ENCODE measurements at places on chromosomes 12 and 14.

GRCh38 chr12:107515446-107515958 lies 170.1 kb upstream of the PWP1 start:
- DNase-seq = no peak

- no peak for DNase-seq
Observed at GRCh38 chr12:120625557-120626419, 14.6 kb upstream of the CABP1 start.

DNA sequence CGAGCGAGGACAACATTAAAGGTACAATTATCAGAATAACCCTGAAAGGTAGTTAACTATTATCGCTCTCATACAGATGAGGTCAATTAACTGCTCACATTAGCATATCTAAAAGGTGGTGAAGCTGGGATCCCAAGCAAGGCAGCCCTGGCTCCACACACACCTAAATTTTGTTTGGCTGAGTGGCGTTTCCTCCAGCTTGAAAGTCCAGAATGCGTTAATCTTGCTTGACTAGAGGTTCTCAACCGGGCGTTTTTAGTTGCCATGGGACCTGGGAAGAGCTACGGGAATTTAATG lies 531 bp downstream of the DLGAP5 start:
- no peak for DNase-seq

- no peak for DNase-seq
Observed at GRCh38 chr14:36207500-36207899, 31.0 kb upstream of the PTCSC3 start.

DNA sequence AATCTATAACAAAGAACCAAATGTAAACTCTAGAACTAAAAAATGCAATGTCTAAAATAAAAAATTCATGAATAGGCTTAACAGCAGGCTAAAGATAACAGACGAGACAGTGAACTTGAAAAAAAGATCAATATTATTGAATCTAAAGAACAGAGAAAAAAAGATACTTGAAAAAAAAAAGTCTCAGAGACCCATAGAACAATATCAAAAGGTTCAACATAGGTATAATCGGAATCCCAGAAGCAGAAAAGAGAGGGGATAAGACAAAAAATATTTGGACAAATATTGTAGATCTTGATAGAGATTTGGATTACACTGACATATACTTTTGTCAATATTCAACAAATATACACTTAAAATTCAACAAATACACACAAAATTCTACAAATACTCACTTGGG lies 56.6 kb downstream of the TC2N start:
- DNase-seq = no peak

GRCh38 chr14:99281396-99281795 lies 9.4 kb upstream of the BCL11B start:
- DNase-seq = no peak

- peak; percentile 94 for DNase-seq
Observed at GRCh38 chr14:58637391-58638230, at the start of gene DACT1. DACT1 (plus strand) TSS chr14:58637962; CDS start chr14:58638203, 241 bp downstream.

DNA sequence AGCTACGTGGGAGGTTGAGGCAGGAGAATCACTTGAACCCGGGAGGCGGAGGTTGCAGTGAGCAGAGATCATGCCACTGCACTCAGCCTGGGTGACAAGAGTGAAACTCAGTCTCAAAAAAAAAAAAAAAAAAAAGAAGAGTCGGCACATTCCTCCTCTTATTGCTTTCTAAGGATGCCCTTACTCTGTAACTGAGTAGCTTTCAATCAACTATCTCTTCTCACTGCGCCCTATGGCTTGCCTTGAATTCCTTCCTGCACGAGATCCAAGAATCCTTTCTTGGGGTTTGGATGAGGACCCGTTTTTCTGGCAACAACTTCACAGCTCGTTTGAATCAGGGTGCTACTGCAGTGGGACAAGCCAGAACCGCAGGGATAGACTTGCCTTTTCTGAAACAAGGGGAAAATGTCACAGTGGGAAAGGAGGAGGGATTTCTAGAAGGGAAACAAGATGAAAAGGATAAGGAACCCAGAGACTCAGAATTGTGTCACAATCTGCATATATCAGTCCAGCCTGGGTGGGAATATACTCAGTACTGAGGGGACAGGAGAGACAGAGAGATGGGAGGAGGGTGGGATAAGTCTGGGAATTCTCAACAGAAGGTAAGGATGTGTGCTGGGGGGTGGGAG lies 16.1 kb upstream of the RND1 start:
- DNase-seq = no peak

DNA sequence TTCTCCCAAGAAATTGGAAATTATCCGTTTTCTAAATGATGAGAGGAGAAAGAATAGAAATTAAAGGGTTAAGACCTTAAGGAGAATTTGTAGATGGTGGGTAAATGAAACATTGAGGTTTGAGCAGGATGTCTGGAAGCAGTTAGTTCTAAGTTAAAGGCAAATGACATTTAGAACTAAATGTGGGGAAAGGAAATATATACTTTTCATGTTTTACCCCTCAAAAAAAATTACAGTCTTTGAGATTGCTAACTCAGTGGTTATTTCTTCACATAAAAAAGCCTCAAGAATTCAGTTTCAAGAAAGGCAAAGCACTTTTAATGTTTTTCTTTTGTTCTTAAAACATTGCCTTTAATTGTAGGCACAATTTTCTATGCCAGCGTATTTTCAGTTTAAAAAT lies 114.0 kb downstream of the PLEKHA5 start:
- no peak for DNase-seq

DNA sequence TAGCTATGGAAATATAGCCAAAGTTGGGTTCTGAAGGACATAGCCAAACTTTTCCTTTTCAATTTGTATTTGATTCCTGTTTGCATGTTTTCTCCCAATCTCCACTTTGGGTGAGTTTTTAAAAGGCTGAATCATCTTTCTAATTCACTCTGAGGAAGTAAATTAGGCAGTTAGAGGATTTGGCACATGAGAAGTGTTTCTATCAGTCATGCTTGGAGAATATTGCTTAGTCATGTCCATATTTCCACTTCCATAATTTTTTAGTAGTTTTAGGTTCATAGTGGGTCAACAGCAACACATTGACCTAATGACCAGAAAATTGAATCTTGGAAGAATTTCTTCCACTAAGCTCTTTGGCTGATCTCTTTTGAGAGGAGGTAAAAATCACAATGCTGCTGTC lies 21.8 kb downstream of the IRAK3 start:
- DNase-seq = no peak

DNA sequence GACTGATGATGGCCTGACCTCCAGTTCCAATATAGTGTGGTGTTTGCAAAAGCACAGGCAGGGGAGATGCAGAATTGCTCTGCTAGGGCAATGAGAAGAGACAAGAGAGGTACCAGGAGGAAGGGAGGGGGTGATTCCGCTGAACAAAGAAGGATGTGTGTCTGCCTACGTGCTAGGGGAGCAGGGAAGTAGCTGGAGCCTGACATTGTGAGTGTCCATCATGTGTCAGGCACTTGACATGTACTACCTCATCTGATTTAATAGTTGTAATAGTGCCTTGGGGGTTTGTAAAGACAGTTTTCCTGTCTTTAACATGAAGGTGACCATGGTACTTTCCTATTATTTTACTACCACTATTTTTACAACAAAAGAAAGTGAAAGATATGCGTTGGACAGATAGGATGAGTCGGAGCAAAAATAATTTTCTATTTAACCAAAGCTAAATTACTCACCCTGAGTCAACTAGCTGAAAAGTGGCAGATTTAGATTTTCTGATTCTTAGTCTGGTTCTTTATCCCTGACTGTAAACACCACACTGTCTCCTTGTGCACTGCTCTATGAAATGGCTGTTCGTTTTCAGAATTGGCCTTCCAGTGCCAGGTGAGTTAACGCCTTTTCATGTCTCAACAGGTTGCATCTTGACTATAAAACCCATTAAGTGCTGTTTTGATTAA lies 33.7 kb upstream of the TEAD4 start:
- no peak for DNase-seq

- DNase-seq = no peak
Observed at GRCh38 chr14:62056789-62057188, 294.6 kb downstream of the SNAPC1 start.

DNA sequence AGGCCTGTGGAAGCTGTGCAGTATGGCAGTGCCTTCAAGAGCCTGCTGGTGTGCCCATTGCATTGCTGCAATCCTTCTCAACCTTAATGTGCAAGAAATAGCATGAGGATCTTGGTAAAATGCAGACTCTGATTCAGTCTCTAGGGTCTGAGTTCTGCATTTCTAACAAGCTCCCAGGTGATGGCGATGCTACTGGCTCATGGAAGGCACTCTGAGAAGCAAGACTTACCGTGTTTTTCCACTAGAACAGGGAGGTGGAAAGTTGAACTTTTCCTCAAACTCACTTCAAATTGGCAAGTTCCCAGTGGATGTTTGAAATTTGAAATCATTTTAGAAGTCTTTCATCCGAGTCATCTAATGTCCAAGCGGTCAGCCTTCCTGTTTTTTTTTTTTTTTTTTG lies 55.5 kb downstream of the MYRFL start:
- no peak for DNase-seq

- DNase-seq = no peak
Observed at GRCh38 chr14:94653321-94653720, 41.1 kb downstream of the SERPINA3 start.

DNA sequence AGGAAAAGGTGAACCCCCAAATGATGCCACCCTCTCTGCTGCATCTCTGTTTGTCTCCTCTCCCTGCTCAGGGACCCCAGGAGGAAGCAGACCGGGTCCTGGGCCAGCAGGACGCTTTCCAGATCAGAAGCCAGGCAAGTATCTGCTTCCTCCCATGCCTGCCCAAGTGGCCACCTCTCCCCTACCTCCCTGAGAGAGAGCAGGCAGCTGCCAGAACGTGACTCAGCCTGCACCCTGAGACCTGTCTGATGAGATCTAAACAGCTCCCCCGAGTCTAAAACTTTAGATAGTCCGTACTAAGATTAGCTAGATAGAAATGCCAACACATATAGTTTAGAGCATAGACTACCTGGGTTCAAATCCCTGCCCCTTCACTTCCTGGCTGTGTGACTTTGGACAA lies 31.2 kb upstream of the OAS1 start:
- DNase-seq = no peak

- peak; percentile 75 for DNase-seq
Observed at GRCh38 chr12:113912760-113913329, 53.3 kb downstream of the RBM19 start.

- DNase-seq = no peak
Observed at GRCh38 chr12:95546491-95546813, 4.8 kb downstream of the USP44 start.

GRCh38 chr12:53182903-53183302 lies 2.2 kb upstream of the CSAD start:
- DNase-seq = no peak

DNA sequence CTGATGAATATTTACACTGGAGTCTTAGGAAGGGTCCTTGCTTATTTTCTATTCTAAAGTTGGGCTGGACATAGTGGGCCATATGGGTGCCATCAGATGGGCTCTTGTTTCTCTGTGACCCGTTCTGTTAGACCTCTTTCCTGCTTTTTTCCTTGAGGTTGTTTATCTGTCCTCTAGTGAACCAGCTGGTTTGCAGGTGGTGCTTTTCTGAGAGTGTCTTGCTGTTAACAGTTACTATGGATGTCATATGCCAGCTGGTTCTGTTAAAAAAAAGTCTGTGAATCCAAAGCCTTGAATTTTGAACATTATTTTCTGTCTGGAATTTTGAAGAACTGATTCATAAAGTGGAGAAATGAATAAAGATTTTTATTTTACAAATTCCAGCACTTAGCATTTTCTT lies 29.2 kb downstream of the ZC3H14 start:
- no peak for DNase-seq

DNA sequence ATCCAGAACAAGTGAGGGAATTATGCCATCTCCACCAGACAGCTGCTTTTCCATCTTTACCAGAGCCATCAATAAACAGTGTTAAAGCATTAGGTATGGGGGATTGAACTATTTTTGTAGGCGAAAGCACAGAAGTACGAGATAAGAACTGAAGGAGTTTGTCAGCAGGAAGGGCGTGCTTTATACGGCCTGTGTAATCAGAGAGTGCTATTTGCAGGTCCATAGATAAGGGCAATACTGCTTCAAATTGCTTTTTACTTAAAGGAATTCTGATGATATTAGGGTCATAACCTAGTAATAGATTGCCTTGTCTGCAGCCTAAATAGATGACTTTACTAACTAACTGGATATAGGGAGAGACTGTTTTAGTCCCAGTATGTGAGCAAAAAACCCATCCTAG lies 20.3 kb upstream of the CLEC4E start:
- DNase-seq = no peak

DNA sequence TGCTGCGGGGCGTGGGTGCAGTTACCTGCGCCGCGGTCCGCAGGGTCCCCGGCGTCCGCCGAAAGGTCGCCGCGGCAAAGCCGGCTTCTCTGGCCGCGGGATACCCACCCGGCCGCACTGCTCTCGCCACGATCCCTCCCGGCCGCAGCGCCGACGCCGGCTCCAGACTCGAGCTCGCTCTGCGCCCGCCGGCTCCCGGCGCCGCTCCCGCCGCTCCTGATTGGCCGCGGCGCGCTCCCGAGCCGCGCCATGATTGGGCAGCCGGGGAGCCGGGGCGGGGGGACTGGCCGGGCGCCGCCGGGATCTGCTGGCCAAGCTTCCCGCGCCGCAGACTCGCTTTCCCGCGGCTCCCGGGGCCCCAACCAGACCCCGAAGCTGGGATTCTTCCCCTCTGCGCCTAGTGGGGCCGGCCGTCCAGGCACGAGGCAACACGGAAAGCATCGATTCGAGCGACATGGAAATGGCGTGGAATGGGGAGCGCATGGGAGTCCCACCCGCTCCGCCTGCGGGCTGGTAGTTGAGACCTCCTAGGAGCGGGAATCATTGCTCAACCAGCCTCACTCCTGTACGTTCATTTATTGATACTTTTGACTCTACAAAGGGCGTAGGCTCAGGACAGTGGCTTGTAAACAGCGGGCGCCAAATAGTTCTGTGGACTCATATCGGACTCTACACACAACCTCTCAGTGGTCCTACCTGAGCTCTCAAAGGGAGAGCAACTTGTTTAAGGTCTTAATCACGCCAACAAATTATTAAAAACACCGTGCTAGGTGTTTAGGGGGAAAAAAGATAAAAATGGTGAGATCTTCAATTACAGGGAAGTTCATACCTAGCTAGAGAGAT lies 36.4 kb upstream of the STON2 start:
- DNase-seq = peak; percentile 87

DNA sequence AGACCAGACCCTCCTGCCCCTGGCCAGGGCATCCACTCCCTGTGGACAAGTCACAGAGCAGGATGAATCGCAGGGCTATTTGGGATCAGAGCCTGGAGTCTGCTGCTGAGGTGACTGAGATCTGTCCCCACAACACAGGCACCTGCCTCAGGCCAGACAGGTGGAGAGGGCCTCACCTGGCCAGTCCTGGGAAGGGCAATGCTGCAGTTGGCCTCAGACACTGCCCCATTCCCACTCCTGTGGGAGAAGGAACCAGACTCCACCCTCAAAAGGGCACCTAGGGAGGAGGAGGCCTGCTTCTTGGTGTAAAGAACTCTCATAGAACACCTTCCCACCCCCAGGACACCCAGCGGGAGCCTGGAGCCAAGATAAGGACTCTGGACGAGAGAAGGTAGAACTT lies 48.3 kb upstream of the PLEKHG6 start:
- no peak for DNase-seq

GRCh38 chr12:111439657-111440151 lies 34.0 kb downstream of the SH2B3 start:
- DNase-seq = no peak

- no peak for DNase-seq
Observed at GRCh38 chr12:66965621-66966020, 286.7 kb upstream of the GRIP1 start.
